Hematopoietic multipotent progenitor cell (in vitro differentiated cells): ENCODE measurements at places on chromosomes 11 and 22.

GRCh38 chr11:106585061-106585460 lies 433.2 kb downstream of the GUCY1A2 start:
- no peak for DNase-seq

DNA sequence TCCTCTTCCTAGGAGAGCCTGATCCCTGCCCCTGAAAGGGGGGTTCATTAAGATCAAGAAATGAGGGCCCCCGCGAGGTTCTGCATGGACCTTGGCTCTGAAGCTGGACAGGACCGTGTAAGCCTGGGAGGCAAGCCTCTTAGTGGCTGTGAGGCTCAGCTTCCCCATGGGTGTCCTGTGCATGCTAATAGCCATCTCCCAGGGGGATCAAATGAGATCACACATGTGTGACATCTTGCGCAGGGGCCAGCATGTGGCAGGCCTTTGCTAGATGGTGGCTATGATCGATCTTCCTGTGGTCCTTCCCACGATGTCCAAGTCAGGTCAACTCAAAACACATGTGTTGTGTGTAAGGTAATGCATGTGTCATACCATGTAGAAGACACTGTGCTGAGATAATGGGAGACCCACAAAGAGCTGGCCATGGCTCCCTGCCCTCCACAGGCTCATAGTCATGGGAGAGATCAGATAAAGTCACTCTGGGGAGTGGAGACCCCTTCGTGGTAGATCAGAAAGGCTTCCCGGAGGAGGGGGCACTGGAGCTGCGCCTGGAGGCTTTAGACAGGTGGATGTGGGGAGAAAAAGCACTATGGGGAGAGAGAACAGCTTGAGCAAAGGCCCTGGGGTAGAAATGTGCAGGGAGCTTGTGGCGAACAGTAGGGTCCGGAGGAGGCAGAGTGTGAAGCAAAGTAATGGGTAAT lies 3.7 kb downstream of the RAC2 start:
- no peak for DNase-seq

- no peak for DNase-seq
Measured at GRCh38 chr22:50583294-50583861, 729 bp upstream of the CHKB start.

DNA sequence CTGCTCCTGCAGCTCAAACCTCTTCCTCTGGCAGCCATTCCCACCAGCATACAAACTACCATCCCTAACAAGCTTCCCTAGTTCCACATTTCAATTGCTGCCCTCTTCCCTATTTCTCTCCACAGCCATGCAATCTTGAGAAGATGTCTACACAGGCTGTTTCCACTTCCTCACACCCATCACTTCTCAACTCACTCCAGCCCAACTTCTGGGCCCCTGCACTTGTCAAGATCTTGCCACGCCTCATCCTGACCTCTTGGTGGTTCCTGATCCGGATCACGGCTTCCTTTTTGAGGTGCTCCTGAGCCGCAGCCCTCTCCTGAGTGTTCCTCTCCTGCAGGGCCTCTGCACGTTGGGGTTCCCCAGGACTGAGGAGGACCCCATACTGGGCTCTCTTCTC lies 22.6 kb downstream of the RPL27A start:
- no peak for DNase-seq

DNA sequence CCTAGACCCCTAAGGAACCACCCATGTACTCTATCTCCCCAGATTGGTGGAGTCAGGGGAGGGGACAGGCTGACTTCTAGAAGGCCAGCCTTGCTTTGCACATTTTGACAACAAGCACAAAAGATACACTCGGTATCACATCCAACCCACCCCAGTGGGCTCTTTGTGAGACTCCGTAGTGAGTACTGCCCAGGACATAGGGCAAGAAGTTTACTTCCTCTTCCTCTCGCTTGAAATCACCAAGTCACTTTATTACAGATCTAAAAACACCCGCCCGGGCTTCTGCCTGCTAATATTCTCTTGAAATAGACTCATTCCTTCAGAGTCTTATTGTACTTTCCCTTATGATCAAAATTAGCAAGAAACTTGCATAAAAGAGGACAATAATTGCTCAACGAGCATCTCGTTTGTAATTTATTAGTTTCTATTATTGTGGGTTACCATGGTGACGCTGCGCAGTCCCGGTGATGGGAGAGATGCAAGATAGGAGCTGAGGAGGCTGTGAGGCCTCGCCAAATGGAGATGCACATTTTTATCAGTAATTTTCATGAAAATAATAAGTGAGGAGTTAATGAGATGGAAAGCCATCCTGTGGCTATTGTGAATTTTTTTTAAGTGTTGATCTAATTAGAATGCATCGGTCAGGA lies 96.9 kb downstream of the FEZ1 start:
- no peak for DNase-seq

DNA sequence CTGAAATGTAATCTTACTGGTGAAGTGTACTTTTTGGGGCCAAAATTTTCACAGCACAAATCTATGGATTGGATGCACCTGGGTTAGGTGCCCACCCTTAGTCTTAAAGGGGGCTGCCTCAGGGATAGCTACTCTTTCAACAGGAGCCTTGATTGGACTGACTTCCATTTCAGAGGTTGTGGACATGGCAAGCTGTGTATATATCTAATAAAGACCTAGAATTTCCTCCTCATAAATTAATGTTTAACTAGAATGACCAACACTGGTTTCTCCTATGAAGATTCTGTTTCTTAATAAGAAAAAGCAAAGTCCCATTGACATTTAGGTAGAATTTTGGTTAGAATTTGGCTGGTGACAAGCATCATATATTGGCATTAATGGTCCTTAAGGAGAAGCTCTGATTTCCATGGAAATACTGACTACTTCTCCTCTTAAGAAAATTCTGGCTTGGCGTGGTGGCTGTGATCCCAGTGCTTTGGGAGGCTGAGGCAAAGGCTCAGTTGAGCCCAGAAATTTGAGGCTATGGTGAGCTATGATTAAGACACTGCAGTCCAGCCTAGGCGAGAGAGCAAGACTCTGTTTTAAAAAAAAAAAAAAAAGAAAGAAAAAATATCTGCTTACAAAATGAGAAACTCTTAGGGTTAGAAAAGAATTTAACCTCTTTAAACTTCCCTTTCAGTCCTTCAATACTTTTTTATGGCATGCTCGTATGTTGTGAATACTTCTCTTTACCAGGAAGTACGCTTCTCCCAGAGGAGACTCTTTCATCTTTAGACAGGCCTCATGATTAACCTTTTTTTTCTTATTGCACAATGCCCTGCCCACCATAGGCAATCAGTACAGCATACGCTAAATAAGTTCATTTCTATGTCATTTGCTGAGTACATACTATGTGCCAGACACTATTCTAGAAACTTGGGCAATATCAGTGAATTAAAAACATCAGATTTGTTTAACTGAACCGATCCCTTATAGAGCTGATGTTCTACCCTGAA lies 77.2 kb downstream of the PRR5L start:
- DNase-seq: no peak

DNA sequence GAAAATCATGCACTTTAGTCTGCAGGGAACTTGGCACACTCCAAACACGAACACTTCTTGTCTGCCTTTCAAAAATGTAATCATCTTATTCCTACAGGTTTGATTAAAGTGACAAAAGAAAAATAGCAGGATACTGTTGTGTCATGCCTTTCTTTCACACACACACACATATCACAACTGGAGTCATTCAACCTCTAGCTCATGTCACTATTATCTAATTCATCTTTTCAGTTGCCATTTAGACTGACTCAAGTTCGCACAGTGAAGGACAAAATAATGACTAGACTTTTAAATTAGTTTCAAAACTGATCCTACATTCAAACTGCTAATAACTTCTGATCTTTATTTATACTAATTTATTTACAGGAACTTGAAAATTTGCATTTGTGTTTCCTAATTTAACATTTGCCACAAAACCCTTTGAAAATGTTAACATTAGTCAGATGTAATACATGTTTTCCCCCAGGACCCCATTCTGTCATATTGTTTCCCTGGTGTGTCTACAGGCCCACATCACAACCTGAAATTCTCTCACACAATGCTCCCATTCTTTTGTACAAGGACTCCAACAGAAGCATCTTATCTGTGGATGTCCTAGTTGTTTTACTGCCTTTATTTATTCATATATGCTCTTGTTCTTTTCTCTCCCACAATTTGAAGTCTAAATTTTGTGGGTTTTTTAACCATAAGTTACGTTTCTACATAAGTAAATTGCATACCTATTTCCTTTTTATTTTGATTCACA lies 171.1 kb downstream of the GRIA4 start:
- no peak for DNase-seq

DNA sequence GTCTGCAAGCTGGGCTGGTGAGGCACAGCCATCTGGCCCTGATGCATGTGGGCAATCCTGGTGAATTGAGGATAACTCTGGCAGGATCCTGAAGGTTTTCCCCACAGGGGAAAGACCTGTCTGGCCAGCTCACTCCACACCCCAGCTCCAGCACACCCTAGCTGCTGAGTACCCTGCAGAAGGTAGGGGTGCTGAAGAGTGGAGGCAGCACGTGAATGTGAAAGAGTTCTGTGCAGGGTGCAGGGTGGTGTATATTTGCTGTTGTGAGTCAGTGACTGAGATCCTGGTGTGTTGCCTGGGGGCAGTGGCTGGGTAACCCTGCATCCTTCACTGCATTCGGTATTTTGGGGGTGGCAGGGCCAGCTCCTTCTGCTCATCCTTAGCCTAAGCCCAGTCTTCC lies 22.4 kb downstream of the DGAT2 start:
- DNase-seq: no peak

- no peak for DNase-seq
Measured at GRCh38 chr11:117604336-117604995, 192.6 kb downstream of the DSCAML1 start.

GRCh38 chr22:31272522-31273446 lies 19.5 kb downstream of the PIK3IP1 start:
- DNase-seq: peak; percentile 56

DNA sequence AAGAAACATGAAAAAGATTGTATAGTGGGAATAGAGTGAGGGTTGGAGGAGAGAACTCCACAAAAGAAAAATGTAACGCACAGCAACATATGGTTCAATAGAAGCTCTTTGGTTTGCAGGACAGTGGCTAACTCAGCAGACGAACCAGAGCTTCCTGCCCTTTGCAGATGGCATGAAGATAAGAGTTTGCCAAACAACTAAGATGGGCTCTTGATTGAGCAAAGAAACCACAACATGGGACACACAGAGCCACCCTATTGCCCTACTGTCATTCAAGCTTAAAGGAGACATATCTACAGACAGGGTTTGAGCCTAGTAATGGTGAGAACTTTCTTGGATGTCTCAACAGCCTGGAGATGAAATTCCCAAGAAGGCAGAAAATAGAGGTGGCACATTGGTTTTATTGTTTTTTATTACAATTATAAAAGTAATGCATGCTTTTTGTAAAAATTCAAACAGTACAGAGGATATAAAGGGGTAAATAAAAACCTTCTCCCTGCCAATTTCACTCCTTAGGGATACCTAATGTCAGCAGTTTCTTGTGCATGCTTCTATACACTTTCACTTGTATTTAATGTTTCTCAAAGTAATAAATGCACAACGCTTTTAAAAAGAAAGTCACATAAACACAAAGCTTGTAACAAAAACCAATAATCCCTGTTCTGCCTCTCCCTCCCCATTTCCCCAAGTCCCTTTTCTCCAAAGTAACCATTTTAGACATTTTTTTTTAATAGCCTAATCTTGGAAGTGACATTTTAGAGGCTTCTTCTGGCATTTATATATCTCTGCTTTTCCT lies 63.7 kb downstream of the COPB1 start:
- DNase-seq: peak; percentile 47

GRCh38 chr22:27982106-27982505 lies 63.0 kb upstream of the PITPNB start:
- no peak for DNase-seq

- DNase-seq: no peak
Measured at GRCh38 chr11:27339941-27340340, 23.1 kb downstream of the CCDC34 start.

- no peak for DNase-seq
Measured at GRCh38 chr11:116176484-116177005, 596.2 kb downstream of the BUD13 start.

- DNase-seq: no peak
Measured at GRCh38 chr11:5550440-5551095, 2.2 kb upstream of the OR52H1 start.

DNA sequence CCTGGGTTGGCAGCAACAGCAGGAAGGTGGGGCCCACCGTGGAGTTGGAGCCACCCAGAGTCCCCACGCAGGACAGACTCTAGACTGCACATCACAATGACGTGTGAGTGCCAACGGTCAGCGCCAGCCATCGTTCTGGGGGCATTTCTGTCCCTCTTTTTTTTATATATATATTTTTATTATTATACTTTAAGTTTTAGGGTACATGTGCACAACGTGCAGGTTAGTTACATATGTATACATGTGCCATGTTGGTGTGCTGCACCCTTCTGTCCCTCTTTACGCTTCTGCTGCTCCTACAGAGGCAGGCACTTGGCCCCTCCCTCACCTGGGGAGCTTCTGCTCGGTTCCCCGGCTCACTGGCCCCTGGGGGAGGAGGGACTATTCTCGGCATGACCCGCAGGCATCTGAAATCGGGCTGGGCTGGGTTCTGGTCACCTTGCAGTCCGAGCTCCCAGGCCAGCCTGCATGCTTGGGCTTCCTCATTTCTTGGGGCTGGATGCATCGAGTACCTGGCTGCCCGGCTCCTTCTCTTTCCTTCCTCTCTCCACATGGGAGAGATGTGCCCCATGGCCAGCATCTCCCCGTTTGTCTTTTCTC lies 787.4 kb downstream of the TBC1D22A start:
- DNase-seq: no peak

DNA sequence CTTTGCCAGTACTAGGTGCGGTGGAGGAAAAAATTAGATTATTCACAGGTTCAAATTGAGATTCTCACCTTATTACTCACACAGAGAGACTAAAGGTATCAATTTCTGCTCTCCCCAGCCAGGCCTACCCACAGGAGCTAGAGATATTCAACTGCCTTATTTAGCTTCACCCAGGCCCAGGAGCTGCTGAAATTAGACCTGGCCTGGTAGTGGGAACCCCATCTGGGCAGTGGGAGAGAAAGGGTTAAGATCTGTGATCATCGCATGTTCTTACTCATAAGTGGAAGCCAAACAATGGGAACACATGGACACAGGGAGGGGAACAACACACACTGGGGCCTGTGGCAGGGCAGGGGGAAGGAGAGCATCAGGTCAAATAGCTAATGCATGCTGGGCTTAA lies 20.9 kb upstream of the MICAL2 start:
- no peak for DNase-seq
